Activated naive CD4-positive, alpha-beta T cell (primary cell): ENCODE measurements at places on chromosomes 5 and 9.

DNA sequence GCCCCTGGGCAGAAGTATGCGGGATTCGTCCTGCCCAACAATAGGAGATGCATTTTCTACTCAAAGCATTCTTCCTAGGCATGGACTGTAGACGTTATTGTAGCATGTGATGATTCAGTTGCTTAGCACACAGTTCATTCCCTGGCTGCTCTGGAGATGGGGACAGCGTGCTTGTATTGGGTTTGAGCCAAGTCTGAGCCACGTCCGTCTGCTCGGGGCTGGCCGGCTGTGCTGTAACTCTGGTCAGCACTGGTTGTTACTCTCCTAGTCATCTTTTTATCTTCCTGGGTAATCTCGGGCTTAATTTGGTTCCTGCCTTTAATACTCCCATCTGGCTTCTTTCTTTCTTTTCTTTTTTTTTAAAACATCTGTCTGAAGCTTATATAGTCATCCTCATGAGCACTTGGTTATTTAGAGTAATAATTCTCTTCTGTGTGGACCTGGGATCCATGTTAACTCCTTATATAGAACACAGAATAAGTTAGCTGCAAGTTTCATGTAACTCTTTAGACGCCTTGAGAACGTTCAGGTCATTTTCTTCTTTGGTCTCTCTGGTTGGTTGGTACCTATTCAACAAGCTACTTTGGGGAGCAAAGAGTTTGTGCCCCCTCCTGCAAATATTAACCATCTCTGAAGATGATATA lies 118.8 kb upstream of the RPS23 start:
- no peak for DNase-seq

- DNase-seq = no peak
Observed at GRCh38 chr9:107946364-107947141, 457.0 kb upstream of the KLF4 start.

GRCh38 chr5:157109744-157110143 lies 900 bp upstream of the HAVCR2 start:
- no peak for DNase-seq

GRCh38 chr5:58666141-58666540 lies 83.3 kb downstream of the RAB3C start:
- no peak for DNase-seq
